ENCODE measurements at places on chromosomes 12 and 14.

DNA sequence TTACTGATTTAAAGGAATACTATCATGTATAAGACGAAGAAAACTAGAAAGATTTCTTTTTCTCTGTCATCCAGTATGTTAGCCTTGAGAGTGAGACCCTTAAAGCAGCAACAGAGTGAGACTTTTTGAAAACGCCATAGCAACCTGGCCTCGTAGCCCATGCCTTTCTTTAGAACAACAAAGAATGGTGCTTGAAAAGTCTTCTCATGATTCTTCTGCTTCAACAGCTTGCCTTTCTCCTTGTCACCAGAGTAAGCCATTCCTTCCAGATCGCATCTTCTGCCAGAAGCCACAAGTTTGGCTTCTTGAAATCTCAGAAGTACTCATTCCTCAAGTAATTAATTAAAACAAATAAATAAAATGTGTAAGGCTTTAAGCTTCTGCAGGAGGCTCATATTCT, 109.3 kb downstream of the PDE3A start:
- DNase-seq, result no peak

DNA sequence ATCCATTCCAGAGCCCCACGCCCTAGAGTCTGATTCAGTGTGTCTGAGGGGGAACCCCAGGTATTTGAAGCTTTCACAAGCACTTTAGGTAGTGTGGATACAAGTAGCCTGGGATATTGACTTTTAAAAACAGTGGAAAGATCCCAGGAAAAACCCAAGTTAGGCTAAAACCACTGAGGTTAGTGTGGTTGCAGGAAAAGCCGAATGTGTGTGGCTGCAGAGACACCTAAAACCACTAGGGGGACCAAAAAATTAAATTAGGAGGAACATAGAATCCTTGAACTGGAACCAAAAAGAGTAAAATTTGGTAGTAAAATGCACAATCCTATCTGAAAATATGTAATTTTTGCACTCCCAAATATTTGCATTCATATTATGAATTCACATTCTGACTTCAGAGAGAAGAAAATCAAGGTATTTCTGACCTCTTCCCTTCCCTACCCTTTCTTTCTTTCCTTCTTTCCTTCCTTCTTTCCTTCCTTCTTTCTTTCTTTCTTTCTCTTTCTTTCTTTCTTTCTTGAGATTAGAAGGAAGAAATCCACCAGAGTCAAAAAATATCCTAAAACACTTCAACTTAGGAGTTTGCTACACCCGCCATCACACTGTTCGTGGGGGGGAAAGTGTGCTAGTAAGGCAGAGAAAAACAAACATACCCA, 37.8 kb downstream of the SLCO1A2 start:
- DNase-seq, result no peak

DNA sequence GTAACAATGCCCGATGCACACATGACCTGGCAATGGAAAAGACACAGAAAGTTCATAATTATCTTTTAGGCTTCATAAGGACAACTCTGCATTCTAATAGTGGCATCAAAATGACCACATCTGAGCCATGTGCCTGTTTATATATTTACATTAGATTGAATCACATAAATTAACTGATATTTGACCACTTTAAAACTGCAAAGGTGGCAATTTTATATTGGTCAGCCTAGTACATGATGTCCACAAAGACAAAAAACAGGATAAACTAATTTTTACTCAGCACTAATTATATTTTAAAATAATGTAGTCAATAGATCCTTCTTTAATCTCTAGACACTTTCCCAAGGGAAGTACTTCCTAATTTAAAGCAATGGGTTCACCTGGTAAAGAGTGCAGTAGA, 12.0 kb upstream of the OVCH1 start:
- DNase-seq, result no peak

GRCh38 chr12:123512838-123513665, 20.5 kb downstream of the RILPL1 start:
- DNase-seq, result no peak

DNA sequence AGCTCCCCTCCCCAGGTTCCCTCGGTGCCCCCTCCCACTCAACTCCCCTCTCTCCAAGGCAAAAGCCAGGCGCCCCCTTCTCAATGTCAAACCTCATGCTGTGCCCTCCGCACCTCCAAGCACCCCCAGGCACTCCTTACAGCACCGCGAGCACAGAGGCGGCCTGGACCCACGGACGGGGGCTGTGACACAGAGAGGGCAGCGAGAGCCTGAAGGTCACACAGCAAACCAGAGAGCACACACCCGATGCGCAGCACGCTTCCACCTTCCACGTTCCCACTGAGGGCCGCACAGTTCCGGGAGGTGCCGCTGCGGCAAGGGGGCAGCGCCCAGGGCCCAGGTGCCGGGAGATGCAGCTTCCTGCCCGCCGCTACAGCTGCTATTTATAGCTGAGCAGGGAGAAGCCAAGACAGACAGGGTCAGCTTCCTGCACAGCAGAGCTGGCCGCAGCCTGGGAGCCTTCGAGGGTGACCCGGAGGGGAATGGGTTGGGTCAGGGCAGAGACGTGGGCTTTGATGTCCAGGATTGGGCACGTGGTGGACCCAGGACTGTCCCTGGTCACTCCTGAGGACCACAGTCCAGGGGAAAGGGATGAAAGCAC, 12.9 kb downstream of the NCOR2 start:
- no peak for DNase-seq

GRCh38 chr12:103930787-103931735, 851 bp downstream of the HSP90B1 start:
- DNase-seq, result peak; percentile 29

DNA sequence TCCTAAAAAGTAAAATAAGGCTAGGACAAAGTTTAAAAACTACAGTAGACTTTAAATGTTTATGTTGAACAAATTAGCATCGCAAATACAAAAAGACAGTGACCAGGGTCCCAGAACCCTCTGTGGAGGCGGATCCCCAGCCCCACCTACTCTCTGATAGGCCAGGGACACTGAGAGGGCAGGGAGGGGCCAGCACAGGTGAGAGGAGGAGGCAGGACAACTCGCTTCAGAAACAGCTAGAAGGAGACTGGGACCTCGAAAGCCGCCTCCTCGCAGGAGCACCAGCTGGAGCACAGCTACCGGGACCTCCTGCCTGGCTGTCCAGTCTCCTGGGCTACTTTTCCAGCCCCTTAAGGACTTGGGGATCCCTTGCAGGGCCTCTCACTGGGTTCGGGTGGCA, 992 bp downstream of the DNAH10 start:
- no peak for DNase-seq

- no peak for DNase-seq
Measured at GRCh38 chr12:126362493-126362892, 1297.3 kb downstream of the AACS start.

- DNase-seq, result no peak
Measured at GRCh38 chr12:62686938-62687337, 220.3 kb downstream of the MON2 start.

DNA sequence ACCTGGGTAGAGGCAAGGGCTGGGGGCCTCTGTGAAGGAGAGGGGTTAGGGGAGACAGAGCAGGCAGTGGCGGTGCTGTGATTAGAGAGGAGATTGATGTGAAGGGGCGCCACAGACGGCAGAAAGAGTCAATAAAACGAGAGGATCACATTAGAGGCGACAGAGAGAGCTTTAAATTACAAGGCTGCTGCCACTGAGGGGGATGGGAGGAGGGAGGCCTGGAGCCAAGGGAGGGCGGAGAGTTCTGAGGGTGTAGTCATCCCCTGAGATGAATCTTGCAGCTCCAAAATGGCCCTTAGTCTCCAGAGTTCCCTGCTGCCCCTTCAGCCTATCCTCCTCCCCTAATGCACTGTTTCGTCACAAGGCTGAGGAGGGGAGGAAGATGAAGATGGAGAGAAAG, 12.8 kb downstream of the ZFHX2 start:
- DNase-seq, result no peak

GRCh38 chr12:81170072-81170471, 92.2 kb downstream of the ACSS3 start:
- DNase-seq, result no peak

DNA sequence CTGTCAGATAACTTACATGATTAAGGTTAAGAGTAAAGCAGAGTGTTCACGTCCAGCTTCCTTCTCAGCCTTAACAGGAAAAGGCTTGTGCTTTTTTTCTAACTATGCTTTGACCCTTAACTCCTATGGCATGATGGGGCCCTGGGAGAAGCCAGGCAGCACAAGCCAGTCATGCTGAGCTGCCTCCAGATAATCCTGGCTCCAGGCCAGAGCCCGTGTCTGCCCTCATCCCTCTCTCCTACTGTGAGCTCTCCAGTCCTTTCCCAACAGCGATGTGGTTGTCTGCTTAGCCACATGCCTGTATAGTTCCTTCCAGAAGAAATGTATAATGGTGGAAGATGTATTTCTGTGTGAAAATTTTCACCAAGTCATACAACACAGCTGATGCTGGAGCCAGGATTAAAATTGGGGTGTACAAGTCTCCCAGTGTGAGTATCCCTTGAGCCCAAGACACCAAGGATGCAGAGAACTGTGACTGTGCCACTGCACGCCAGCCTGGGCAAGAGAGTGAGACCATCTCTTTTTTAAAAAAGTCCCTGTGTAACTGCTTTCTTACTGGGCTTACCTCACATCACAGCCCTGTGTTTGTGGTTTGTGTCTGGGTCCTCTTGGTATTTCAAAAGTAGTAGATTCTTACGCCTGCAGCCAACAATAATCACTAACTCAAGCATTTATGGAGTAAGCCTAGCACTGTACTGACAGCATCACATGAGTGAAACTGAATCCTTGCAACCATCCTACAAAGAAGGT, 7.9 kb upstream of the ITFG2 start:
- DNase-seq, result no peak

DNA sequence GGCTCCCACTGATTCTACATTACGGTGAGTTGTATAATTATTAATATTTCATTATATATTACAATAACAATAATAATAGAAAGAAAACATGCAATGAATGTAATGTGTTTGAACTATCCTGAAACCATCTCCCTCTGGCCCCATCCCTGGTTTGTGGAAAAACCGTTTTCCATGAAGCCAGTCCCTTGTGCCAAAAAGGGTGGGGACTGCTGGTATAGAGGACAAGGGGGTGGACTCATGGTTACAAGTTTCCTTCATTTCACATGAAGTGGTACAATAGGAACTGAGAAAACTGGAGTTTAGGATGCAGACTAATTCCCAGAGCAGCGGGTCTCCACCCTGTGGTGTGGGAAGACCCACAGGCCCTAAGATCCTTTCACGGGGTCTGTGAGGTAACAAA, 3.0 kb upstream of the C1RL start:
- no peak for DNase-seq

DNA sequence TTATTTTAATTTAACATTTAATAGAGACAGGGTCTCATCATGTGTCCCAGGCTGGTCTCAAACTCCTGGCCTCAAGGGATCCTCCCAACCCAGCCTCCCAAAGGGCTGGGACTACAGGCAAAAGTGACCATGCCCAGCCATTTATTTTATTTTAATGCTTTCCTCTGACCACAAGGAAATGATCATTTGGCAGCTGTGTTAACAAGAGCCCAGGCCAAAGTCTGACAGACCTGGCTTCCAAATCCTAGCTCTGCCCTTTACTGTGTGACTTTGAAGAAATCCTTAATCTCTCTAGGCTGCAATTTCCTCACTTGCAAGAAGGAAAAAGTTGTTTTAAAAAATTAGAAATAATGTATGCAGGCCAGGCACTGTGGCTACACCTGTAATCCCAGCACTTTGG, 16.7 kb upstream of the GCH1 start:
- DNase-seq, result no peak

DNA sequence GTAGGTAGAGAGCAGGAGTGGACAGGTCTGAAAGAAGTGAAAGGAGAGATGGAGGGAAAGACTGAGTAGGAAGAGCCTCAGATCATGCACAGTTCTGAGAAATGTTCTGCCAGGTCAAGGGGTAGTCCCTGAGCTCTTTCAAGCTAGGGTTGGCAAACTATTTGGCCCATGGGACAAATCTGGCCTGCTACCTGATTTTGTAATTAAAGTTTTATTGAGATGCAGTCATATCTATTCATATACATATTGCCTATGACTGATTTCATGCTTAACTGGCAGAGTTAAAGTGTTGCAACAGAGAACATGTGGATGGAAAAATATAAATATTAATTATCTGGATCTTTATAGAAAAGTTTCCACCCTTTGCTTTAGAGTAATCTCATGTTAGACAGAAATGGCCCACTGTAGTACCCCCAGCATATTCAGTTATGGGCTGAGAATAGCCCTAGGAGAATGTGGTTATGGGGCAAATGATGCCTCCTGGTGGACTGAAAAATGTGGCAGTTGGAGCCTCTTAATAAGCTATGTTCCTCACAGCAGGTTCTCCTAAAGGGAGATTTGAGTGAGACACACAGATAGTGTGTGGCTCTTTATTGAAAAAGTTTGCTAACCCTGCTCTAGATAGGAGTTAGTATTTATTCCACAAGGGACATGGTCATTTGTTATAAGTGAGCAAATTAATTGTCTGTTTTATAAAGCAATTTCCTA, 476.9 kb downstream of the LRIG3 start:
- DNase-seq, result no peak

DNA sequence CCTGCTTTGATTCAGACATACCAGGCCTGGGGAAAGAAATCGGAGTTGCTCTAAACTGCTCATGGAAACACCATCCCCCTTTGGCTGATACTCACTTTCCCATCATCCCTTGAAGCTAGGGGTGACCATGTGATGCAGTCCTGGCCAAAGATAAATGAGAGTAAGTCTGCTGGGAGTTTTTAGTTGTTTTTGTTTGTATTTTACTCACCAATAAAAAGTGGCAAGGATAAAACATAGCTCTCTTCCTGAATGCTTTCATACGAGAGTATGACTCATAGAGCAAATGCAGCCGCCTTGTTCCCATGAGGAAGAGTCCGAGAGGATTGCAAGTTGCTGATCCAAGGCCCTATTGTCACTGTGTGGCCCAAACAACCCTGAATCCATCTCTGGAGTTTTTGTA, 126.4 kb upstream of the TMEM132C start:
- no peak for DNase-seq

DNA sequence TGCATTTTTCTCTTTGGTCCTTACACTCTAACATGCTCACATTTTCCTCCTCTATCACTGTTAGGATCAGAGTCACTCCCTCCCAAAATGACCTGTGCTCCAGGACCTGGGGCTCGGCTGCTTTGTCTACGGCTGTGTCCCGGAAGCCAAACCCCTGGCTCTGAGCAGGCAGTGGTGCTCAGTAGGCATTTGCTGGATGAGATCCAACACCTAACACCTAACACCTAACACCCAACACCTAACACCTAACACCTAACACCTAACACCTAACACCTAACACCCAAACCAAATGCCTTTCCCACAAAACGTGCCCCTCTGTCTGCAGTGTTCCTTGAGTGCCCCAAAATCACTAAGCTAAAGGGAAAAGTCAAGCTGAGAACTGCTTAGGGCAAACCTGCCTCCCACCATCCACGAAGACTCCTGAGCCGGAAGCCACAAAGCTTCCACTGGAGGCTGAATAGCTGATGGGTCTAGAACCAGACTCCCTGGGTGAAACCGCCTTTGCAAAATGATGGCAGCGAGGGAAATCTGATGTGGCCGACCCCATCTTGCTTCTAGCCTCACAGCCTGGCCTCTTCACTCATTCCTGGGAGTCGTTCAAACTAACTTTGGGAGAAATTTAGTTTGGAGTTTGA, 29.2 kb downstream of the HSP90AA1 start:
- no peak for DNase-seq

- DNase-seq, result no peak
Measured at GRCh38 chr12:117144599-117144998, 45.4 kb upstream of the TESC start.

Data from CD4-positive, alpha-beta T cell treated with Interleukin-15 for 1 hour (primary cell).